ENCODE measurements at places on chromosomes 2 and 18.

DNA sequence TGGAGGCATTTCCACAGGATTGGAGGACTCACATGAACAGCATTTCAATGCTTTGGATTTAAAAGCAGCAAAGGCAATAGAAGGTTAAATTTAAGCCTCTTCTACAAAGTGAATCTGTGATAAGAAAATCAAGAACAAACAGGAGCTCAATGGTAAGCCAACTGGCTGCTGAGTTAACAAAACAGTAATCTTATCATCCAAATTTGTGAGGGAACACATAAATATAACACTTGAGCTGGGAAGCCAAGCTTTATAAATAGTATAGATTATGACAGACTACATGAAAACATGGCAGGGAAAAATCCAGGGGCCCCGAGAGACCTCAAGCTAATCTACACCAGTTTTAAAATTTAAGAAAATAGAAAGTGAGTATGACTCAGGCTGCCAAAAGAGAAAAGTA lies 108.5 kb upstream of the PGAP1 start:
- DNase-seq: no peak

GRCh38 chr18:61535401-61535800 lies 202.2 kb downstream of the CDH20 start:
- DNase-seq: no peak

DNA sequence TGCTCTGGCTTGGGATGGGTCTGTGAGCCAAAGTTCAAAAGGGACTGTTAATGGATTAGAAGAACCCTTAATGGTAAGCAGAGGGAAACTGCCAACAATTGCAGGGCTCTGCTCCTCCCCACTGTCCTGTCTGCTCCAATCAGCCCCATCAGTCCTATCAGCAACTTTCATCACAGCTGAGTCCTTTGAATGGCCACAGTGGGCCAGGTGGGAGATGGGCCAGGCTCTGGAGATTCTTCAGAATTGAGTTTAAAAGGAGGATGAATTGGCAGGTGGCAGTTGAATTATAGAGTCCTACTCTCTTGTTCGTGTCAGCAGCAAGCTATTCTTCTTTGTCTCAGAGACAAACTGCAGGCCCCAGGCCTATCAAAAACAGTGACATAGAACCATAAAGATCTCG lies 573.9 kb downstream of the EPHA4 start:
- DNase-seq: no peak

GRCh38 chr2:145464866-145465265 lies 944.9 kb upstream of the ZEB2 start:
- no peak for DNase-seq

- DNase-seq: no peak
These were observed 135.1 kb upstream of the CTDP1 start for GRCh38 chr18:79544386-79544963.

- DNase-seq: no peak
These were observed 76.6 kb downstream of the RDH14 start for GRCh38 chr2:18483896-18484295.
